ENCODE measurements at places on chromosomes 7 and 10.

DNA sequence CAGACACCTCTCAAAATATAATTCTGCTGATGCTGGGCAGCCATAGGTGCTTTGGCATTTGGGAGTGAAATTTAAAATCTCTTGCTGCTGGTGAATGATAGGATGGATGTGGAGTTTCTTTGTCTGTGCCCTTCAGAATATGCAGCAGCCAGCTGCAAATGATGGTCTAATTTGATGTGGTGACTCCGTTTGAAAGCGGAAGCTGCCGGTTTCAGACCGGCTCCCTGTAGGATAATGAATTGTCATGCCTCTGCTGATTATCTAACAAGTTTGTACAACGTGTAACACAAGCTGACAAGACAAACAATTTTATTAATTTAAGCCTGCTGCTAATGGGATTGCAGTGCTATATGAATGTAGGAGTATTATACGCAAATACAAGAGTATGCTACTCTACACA lies 103.5 kb downstream of the SND1 start:
- DNase-seq: no peak

DNA sequence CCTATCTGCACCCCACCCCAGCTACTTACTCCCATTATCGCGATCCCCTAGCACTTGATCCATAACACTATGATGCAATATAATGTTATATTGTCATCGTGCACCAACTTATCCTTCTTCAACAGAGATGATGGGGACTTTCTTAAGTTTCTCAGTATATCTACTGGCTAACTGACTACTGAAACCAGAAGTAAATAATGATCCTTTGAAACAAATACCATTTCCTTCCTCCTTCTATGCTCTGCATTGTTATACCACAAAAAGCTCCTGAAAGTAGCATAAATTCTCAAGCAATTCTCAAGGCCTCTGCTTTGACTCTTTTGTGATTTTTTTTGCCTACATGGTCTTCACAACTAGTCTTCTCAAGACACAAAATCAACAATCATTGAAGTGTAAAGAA lies 68.9 kb downstream of the HTR7 start:
- no peak for DNase-seq

GRCh38 chr7:5363729-5364128 lies 59.9 kb downstream of the TNRC18 start:
- DNase-seq: no peak

- DNase-seq: no peak
Measured at GRCh38 chr10:114779803-114780576, 41.6 kb upstream of the FHIP2A start.

DNA sequence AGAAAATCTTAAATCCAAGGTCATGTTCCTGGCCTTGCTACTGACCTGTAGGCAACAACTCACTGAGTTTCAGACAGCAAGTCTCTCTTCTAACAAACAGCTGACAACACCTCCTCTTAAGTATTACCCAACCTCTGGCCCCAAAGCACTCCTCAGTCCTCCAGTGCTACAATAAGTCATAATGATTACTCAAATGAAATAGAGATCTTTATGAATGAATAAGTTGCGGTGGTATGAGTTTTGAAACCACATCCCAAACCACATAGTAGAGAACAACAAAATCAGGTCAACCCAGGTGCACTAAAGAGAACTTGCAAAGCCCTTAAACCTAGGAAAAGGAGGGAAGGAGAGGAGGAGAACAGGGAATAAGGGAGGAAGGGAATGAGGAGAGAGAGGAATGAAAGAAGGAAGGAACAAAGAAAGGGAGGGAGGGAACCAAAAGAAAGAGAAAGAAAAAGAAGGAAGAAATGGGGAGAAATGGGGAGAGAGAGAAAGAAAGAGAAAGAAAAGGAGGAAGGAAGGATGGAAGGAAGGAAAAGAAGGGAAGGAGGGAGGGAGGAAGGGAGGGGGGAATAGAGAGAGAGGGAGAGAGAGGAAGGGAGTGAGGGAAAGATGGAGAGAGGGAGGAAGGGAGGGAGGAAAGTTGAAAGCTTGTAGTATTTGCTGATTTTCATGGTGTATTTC lies 142.8 kb upstream of the CALCR start:
- DNase-seq: no peak

DNA sequence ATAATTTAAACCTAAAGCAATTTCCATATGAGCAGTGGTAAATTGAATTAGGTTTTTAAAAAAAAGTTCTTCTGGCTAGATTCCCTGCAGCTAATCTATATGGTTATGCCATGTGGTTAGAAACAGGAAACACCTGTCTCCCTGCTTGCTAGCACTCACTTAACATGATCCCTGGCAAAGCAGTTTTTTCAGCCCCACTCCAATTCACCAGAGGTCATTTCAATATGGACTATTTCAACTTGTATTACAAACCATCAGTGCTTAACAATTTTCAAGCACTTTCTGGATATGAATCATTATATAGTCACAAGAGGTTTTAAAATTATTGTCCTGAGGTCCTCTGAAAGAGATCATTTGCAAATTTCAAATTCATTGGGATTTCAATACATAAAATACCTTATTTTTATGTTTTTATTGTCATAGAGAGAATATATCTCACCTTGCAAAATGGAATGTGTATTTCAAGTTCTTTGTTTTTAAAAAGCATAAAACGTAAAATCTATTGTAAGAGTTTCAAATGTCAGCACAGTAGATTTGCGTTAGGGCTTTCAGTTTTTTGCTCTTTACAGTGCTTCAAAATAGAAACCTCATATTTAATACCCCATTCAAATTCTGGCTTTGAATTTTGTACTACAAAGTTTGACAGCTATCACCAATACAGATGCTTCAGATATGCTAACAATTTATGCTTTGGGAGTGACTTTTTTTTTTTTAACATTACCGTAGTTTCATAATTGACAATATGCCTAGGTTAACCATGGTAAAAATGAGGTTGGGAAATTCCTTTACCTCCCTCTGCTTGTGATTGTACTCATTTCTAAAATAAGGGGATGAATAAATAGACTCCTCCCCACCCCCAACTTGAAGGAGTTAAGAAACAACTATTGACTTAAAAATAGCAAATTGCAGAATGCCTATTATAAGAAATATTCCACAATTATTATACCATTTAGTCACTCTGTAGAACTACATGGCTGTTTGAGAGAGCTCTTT lies 117.5 kb upstream of the HGF start:
- DNase-seq: no peak

GRCh38 chr7:71911051-71911450 lies 501.1 kb downstream of the CALN1 start:
- DNase-seq: no peak

GRCh38 chr10:101290881-101291280 lies 61.6 kb upstream of the LBX1 start:
- no peak for DNase-seq

DNA sequence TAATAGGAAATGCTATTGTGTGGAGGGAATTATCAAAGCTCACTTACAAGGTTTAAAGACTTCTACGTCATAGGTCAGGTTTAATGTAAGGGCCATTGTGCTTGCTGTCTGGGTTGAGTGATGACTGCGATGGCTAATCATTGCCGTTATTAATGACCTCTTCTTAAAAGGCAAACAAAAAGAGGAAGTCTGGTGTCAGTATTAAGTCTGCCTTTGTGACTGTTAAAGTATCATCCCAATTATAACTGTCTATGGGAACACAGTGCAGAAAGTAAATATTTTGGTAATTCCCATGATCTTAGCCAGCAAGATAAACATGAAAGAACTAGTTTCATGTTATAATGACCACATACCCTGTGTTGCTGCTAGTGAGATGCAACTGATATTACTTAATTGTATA lies 382.4 kb downstream of the BBS9 start:
- DNase-seq: no peak

DNA sequence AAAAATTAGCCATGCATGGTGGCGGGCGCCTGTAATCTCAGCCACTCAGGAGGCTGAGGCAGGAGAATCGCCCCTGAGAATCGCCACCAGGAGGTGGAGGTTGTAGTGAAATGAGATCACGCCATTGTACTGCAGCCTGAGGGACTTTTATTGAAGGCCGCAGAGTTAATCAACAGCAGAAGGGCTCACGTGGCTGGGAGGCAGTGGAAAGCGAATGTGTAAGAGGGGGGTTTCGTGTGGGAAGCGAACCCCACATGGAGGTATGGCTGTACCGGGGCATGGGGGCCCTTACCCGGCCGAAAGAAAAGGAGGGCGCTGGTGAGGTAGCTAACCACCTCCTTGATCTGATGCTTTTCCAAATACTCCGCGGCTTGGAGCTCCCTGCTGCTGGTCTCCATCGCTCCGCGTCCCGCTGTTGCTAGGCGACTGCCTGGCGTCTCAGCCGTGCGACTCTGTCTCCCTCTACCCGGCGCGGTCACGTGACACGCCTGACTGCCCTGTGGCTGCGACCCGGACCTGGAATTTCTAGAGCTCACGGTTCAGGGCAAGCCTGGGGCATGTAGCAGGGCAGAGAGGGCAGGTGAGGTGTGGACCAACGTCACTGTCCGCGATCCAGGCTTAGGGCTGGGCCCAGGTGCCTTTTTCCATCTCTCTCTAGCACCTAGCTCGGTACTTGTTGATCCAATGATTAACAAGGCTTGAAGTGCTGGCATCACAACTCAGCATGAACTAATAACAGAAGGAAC lies at the start of gene EFCAB10:
TSS of gene EFCAB10 (minus strand) at position 428 of the 746 bp plus-strand sequence. CDS start at position 398, 30 bp downstream.
- peak; percentile 1 for DNase-seq

- no peak for DNase-seq
Measured at GRCh38 chr7:46004965-46005364, 83.9 kb upstream of the IGFBP3 start.

All from central memory CD4-positive, alpha-beta T cell (primary cell).